ENCODE measurements at places on chromosomes 12 and 14. TPM values are rescaled to one million over a fixed set of nuclear protein-coding genes. Genes with fewer than 3 reads are reported as not detected.
A peak's percentile ranks its signal among the peaks of the same experiment; 100 is the strongest.

DNA sequence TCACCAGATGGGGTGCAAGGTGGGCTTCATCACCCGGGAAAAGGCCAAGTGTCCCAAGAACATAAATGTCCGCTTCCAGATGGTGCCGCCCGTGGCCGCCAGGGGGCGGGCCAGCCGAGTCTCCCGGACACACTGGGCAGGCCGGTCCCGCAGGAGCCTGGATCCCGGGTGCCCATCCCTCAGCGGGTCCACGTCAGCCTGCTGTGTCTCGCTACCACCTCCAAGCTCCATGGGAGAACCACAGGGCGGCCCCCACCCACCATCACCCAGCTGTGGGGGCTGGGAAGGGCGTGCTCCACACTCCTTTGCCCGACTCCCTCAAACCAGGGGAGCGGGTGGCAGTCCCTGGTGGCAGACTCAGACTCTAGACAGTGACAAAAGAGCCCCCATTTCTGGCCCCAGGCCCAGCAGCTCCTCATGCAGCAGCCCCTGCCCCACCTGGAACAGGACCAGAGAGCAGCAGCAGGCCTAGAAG is 22.0 kb upstream of the NUDT14 start:
- H3K27me3 ChIP-seq: no peaks in the 10 kb centered on the region
- no peaks in the 10 kb centered on the region for H3K36me3 ChIP-seq
- H3K4me3 ChIP-seq: no peak overlapping the region
- H3K4me1 ChIP-seq: peaks cover 13% of the 10 kb centered on the region
- no peak overlapping the region for H3K27ac ChIP-seq

- no peaks in the 10 kb centered on the region for H3K36me3 ChIP-seq
- DNase-seq: no peak
- no peaks in the 10 kb centered on the region for H3K4me1 ChIP-seq
- H3K27ac ChIP-seq: no peak overlapping the region
- H3K4me3 ChIP-seq: no peak overlapping the region
Observed at GRCh38 chr14:87122166-87122565, 870.8 kb downstream of the GALC start.

DNA sequence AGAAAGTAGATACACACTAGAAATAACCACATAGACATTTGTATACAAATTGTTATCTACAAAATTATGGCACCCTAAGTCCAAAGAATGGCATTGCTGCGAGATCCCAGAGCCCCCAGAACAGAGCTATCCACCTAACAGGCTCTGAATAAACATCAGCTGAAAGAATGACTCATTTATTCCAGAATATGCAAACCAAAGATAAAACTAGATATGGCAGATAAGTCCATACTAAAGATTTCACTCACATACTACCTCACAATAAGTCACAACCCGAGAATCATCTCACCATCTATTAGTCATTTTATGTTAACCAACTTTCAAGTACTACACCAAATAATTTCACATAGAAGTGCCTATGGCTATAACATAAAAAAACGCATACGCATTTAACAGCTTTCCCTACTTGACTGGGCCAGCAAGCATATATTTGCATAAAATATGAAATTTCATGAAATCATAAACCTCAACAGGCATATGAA is 5.6 kb downstream of the CNIH1 start:
- H3K27ac ChIP-seq: no peak overlapping the region
- DNase-seq: no peak
- H3K27me3 ChIP-seq: no peaks in the 10 kb centered on the region
- H3K4me3 ChIP-seq: no peak overlapping the region

DNA sequence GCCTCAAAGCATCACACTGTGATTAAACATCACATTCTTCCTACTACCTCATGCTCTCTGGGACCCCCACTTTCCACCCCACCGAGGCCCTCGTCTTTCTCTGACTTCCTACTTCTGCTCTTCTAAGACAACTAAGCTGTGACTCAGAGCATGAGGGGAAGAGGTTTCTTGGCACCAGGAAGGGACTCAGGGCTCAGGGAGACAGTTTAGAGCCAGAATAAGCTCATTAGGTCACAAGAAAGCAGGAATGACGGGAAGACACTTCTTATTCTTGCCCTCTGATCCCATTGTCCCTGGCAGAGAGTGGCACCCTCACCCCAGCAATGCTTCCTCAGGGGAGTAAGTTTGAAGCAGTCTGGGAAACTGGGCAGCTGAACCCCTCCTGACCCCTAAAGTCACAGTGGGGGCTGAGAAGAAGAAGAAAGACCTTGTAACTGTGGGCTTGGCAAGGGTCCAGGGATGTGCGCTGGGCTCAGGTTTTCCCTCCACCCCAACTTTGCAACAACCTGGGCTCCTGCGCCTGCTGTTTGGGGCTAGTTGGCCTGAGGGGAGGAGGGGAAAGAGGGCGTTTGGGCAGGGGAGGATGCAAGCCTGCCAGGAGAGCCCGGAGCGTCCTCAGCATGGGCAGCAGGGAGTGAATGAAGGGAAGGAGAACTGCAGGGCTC is 64.6 kb upstream of the ACTN1 start:
- H3K27me3 ChIP-seq: no peaks in the 10 kb centered on the region
- H3K27ac ChIP-seq: peak overlapping the region; percentile 97
- H3K4me1 ChIP-seq: peaks cover 97% of the 10 kb centered on the region
- DNase-seq: no peak
- no peaks in the 10 kb centered on the region for H3K36me3 ChIP-seq

STYK1 gene
- total RNA-seq: not detected

GRCh38 chr12:19200261-19200660 is 70.7 kb downstream of the PLEKHA5 start:
- H3K4me1 ChIP-seq: peaks cover 4% of the 10 kb centered on the region
- no peaks in the 10 kb centered on the region for H3K27me3 ChIP-seq
- H3K27ac ChIP-seq: no peak overlapping the region
- no peaks in the 10 kb centered on the region for H3K36me3 ChIP-seq
- H3K4me3 ChIP-seq: no peak overlapping the region

PPFIA2 gene
- 23.0 TPM for total RNA-seq

- no peaks in the 10 kb centered on the region for H3K27me3 ChIP-seq
- no peak for DNase-seq
- peaks cover 36% of the 10 kb centered on the region for H3K36me3 ChIP-seq
- no peak overlapping the region for H3K4me3 ChIP-seq
- peaks cover 17% of the 10 kb centered on the region for H3K4me1 ChIP-seq
Observed at GRCh38 chr12:130876758-130877157, 4.9 kb downstream of the RAN start.

DNA sequence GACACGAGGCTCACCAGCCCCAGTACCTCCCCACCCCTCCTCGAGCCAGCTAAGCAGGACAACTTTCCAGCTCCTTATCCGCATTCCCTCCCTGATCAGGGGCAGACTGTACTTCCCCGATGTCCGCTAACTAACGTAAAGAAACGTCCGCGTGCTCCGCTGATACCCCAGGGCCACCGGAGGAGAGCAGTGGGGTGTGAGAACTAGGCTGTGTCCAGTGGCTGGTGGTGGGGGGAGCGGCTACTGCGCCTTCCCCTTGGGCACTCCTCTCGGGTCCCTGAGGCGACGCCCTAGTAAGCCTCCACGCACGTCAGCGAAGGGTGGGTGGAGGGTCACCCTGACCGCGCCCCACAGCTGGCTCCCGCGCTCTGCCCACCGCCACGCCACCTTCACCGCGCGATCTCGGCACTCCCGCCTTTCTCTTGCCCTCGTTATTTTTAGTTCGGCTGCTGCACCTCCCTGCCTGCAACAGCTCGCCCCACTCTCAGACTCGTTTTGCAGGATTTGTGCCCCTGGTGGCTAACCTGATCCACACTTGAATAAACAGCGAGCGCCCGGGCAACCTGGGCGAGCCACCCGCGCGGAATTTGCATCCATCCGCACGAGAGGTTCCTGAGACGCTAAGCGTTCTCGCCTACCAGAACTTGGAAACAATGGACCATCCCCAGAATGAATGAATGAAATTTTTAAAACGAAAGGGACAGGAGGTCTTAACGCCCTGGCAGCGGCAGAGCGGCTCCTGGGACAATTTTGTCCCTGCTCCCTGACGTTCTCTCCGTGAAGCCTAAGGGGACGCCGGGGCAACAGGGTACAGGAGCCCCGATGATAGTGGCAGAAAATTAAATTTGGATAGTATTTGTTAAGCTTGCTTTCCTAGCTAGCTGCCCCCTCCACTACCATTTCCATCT is 6.9 kb upstream of the BMP4 start:
- H3K4me3 ChIP-seq: peak overlapping the region; percentile 72
- H3K36me3 ChIP-seq: no peaks in the 10 kb centered on the region
- H3K4me1 ChIP-seq: peaks cover 12% of the 10 kb centered on the region
- H3K27ac ChIP-seq: no peak overlapping the region
- H3K27me3 ChIP-seq: no peaks in the 10 kb centered on the region

NKX2-1 gene
- total RNA-seq: not detected

SHMT2 gene
- total RNA-seq: 60.4 TPM

GRCh38 chr12:10068644-10069043 is 30.1 kb downstream of the CLEC1A start:
- H3K36me3 ChIP-seq: no peaks in the 10 kb centered on the region
- H3K27ac ChIP-seq: peak overlapping the region; percentile 37
- no peaks in the 10 kb centered on the region for H3K27me3 ChIP-seq
- no peak for DNase-seq
- H3K4me3 ChIP-seq: no peak overlapping the region
- no peaks in the 10 kb centered on the region for H3K4me1 ChIP-seq

DNA sequence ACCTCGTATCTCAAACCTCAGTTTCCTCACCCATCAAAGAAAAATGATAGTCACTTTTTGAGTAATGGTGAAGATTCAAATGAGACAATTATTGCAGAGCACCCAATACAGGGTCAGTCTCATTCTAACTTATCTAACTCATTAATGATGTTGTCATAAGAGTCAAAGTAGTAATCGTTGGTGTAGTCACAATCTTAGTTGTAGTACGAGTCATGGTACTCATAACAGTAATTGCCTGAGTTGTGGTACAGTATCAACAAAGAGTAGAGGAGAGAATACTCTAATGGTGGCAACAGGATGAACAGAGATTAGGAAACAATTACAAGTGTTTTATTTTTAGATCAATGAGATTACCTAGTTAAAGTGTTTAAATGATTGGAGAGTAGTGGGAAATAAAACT is 93.6 kb upstream of the TMTC2 start:
- no peaks in the 10 kb centered on the region for H3K4me1 ChIP-seq
- DNase-seq: no peak
- H3K27me3 ChIP-seq: no peaks in the 10 kb centered on the region
- no peak overlapping the region for H3K27ac ChIP-seq
- H3K36me3 ChIP-seq: no peaks in the 10 kb centered on the region
- no peak overlapping the region for H3K4me3 ChIP-seq

RND1 gene
- 2.6 TPM for total RNA-seq

PRH2 gene
- not detected for total RNA-seq

RNASE8 gene
- not detected for total RNA-seq

DNA sequence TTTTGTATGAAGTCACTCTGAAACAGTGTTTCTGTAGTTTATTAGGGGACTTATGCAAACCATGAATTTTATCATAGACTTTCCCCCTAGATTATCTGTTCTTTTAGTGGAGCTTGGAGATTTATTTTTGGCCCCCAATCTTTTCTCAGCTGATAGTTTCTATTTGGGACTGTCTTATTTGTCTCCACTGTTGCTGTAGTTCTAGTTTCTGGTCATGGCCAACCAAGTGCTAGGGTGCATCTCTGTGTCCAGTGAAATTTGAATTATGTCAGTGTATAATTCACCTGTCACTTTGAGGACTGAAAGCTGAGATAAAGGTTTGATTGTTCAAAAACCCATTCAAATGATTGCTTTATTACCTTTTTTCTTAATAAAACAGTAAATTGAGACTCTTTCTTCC is 61.3 kb downstream of the KTN1 start:
- no peak overlapping the region for H3K4me3 ChIP-seq
- H3K27ac ChIP-seq: no peak overlapping the region
- H3K27me3 ChIP-seq: no peaks in the 10 kb centered on the region
- H3K4me1 ChIP-seq: peaks cover 15% of the 10 kb centered on the region
- H3K36me3 ChIP-seq: peaks cover 37% of the 10 kb centered on the region
- DNase-seq: no peak

DNA sequence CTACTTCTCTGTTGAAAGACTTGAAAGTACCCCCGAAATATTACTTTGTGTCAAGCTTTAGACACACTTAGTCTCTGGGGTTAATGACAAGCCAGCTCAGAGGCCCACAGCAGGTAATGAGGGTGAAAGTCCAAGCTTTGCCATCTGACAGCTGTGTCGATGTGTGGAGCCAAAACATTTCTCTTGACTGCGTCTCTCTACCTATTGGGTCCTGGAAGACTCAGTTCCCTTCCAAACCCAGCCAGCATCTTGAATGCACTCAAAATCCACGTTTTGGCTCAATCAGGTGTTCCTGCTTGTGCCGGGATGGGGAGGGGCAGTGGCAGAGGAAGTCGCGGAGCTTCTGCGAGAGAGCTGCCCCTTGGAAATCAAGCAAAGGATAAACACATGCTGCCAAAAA is 3.2 kb downstream of the PLXNC1 start:
- no peak for DNase-seq
- H3K36me3 ChIP-seq: no peaks in the 10 kb centered on the region
- no peaks in the 10 kb centered on the region for H3K4me1 ChIP-seq
- peak overlapping the region; percentile 77 for H3K4me3 ChIP-seq
- H3K27me3 ChIP-seq: no peaks in the 10 kb centered on the region
- no peak overlapping the region for H3K27ac ChIP-seq

DNA sequence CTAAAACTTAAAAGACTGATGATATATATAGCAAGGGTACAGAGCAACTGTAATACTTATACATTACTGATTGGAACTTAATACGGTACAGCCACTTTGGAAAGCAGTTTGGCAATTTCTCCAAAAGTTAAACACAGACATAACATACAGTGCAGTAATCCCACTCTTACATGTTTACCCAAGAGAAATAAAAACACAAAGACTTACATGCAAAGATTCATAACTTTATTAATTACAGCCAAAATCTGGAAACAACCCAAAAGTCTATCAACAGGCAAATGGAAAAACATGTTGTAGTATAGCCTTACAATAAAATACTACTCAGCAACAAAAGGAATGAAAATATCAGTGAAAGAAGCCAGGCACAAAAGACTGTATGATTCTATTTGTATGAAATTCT is 84.6 kb downstream of the GARIN6 start:
- H3K4me3 ChIP-seq: no peak overlapping the region
- H3K36me3 ChIP-seq: no peaks in the 10 kb centered on the region
- no peak for DNase-seq

GRCh38 chr14:67618617-67619063 is 1.1 kb upstream of the ARG2 start:
- no peaks in the 10 kb centered on the region for H3K27me3 ChIP-seq
- H3K4me3 ChIP-seq: peak overlapping the region; percentile 84
- H3K4me1 ChIP-seq: peaks cover 16% of the 10 kb centered on the region
- no peak for DNase-seq
- H3K27ac ChIP-seq: no peak overlapping the region

KRT75 gene
- not detected for total RNA-seq

All from thoracic aorta (tissue), 2 donors.